T-helper 17 cell (primary cell): ENCODE measurements at places on chromosomes 7 and 10. TPM values are rescaled to one million over a fixed set of nuclear protein-coding genes. Genes with fewer than 3 reads are reported as not detected.

EGFR gene
- total RNA-seq: not detected

DNA sequence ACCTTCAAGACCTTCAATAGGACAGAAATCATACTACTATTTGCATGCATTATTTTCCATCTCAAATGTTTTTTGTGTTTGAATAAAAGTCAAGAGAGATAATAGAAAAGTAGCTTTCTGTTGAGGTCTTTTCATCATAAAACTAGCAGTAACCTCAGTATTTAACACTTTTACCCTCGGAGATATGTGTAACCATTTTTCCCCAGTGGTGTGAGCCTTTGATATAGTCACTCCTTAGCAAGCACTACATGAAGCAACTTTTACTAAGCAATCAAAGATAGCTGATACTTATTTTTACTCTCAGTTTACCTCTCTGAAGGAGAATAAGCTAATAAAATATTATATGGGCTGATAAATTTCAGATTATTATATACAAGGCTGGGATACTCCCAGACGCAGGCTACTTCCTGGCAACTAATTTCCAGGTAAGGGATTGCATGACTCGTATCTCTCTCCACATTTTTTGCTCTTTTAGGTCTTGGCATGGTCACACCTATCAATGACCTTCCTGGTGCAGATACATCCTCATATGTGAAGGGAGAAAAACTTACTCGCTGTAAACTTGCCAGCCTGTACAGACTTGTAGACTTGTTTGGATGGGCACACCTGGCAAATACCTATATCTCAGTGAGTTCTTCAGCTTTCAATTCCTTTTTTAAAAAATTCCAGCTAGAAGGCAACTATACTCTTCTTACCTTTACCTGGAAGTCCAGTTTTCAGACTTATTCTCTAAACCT lies 91.5 kb upstream of the MXI1 start:
- peak overlapping the region; percentile 37 for H3K27ac ChIP-seq
- no peaks in the 10 kb centered on the region for H3K27me3 ChIP-seq
- peaks cover 12% of the 10 kb centered on the region for H3K4me1 ChIP-seq
- H3K4me3 ChIP-seq: no peak overlapping the region

- no peak overlapping the region for H3K4me3 ChIP-seq
- H3K36me3 ChIP-seq: peaks cover 2% of the 10 kb centered on the region
- H3K4me1 ChIP-seq: peaks cover 2% of the 10 kb centered on the region
- H3K27ac ChIP-seq: no peak overlapping the region
- H3K27me3 ChIP-seq: peaks cover 63% of the 10 kb centered on the region
Observed at GRCh38 chr10:30683496-30683895, 53.9 kb upstream of the LYZL2 start.

TMEM270 gene
- total RNA-seq: not detected

DNA sequence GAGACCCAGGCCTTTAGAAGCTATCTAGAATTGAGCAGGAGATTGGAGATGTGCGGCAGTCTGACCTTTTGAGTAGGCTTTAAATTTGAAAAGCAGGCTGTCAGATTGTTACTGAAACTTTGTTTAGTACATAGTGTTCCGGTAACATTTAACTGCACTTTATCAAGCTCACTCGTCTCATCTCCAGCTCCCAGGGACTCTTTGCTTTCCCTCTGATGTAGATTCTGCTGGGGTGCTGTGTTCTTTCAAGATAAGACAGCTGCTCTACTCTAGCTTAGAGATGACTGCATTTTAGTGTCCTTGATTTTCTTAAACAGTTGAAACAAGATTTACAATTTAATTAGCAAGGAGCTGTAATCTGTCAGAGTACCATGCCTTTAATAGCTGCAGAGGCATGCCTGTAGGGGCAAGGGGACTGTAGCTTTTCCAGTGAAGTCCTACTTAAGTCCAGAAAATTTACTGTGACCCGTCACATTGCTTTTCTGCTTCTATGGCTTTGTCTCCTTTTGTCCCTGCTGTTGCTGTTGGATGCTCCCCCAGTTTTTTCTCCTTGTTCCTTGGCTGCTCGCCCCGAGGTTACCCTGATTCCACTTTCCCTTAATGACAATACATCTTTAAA lies 56.4 kb upstream of the MTPN start:
- H3K27me3 ChIP-seq: no peaks in the 10 kb centered on the region
- DNase-seq: no peak
- H3K4me3 ChIP-seq: no peak overlapping the region
- H3K36me3 ChIP-seq: peaks cover 4% of the 10 kb centered on the region
- peak overlapping the region; percentile 1 for H3K27ac ChIP-seq
- H3K4me1 ChIP-seq: peaks cover 24% of the 10 kb centered on the region
